Activated T-cell treated with anti-CD3 and anti-CD28 coated beads for 24 hours (primary cell): ENCODE measurements at places on chromosomes 2 and 18.

DNA sequence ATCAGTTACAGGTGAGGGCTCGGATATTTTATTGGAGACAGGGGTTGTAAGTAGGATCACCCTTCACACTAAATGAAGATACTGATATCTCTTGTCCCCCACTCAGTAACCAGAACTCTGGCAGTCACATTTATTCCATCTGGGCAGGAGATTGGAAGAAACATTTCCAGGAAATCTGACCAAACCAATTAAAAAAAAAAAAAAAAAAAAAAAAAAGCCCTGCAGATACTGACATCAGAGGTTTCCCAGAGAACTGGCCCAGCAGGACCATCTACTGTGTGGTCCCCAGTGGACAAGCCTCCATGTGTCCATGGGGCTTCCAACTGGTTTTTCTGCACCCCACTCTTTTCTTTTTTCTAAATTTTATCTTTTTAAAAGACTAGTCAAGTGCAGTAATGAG, 41.3 kb downstream of the SH2D6 start:
- no peak for DNase-seq

- DNase-seq = no peak
Observed at GRCh38 chr2:96954011-96954846, 32.2 kb downstream of the FAM178B start.

GRCh38 chr2:219109471-219109870, 48.8 kb upstream of the IHH start:
- DNase-seq = peak; percentile 25

GRCh38 chr18:2887470-2887869, 40.7 kb downstream of the EMILIN2 start:
- DNase-seq = no peak

GRCh38 chr2:23100406-23100805, 284.6 kb upstream of the KLHL29 start:
- DNase-seq = no peak

DNA sequence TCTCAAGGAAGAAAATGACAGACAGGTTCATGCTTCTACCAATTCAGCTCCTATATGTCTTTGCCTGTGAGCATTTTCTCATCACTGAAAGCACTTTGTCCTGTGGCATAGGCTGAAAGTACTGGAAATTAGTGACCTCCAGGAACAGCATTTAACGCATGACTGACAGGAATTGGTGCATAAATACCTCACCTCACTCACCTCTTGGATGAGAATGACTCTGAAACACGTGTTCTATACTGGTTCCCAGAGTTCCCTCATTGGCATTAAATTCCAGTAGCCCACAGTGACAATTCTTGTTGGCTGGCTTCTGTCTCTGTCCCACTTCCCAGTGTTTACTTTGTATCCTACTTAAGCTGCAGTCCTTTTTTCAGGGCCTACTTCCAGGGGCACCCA, 83.4 kb upstream of the MAPRE2 start:
- no peak for DNase-seq

- no peak for DNase-seq
Observed at GRCh38 chr2:163646687-163647086, 89.1 kb downstream of the FIGN start.
